ENCODE measurements at places on chromosomes 11 and 22. TPM values are rescaled to one million over a fixed set of nuclear protein-coding genes. Genes with fewer than 3 reads are reported as not detected.

Gene SNX32
- total RNA-seq = 0.67 TPM

Gene DGCR6
- total RNA-seq = not detected

Gene OR5M10
- total RNA-seq = not detected

Gene SLC22A25
- not detected for total RNA-seq

Gene AIFM3
- total RNA-seq = 0.74 TPM

Gene ELFN2
- 1.3 TPM for total RNA-seq

Gene MGAT3
- total RNA-seq = 0.17 TPM

Gene ANKK1
- total RNA-seq = not detected

Gene CXCR5
- total RNA-seq = not detected

Gene TPCN2
- total RNA-seq = 5.2 TPM

Gene TUBA8
- total RNA-seq = 0.59 TPM

Gene MMP1
- 14.6 TPM for total RNA-seq

Gene CYTH4
- 0.17 TPM for total RNA-seq

Gene GLB1L3
- not detected for total RNA-seq

Gene CARD16
- total RNA-seq = 30.8 TPM

Gene LRRC56
- 0.34 TPM for total RNA-seq

Gene MMP13
- total RNA-seq = not detected

Gene LRRC10B
- not detected for total RNA-seq

Measured in bronchus fibroblast of lung (primary cell).